ENCODE measurements at places on chromosomes 5 and 9.

DNA sequence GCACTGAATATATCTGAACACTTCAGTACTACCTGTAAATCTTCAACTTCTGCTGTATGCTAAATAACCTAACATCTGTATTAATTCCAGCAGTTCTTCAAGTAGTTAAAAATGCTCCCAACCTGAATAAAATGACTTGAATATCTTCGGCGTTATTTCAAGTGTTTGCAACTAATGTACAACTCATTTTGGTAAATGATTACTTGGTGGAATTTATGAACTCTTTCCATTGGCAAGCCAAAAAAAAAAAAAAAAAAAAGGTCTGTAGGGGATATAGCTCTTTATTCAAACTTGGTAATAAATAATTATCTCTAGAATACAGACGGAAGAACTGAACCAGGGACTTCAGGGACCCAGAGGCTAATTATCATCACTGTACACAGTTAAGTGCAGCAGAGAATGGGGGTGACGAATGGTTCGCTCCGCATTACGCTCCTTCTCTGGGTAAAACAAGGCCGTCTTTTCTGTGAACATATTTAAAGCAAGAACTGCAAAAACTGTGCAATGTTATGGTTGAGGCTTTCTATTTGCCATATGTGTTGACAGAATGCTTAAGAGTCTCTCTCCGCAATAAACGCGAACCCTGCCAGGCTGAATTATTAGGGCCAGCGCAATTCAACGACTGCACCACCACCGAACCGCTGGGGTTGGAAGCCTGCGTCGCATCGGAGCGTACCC is 1.9 kb upstream of the ERBIN start:
- DNase-seq, result no peak

- no peak for DNase-seq
Measured at GRCh38 chr5:110817459-110817858, 78.7 kb downstream of the SLC25A46 start.

DNA sequence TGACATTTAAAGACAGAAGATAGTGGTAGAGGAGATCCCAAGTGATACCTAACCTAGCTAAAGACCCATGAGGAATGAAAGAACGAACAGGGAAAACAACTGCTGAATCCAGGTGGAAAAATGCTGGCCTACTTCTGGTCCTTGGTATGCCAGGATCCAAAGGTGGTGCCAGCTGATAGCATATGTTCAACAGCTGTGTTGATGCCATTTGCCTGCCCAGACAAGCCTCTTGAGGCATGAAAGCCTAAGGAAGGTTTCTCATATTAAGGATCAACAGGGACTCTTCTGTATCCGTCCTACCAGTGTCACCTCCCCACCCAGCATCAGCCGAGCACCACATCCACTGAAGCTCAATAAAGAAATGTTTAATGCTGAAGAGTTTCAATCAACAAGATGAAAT is 225.7 kb upstream of the DMRT1 start:
- no peak for DNase-seq

- DNase-seq, result no peak
Measured at GRCh38 chr5:38576442-38576841, 20.0 kb upstream of the LIFR start.

DNA sequence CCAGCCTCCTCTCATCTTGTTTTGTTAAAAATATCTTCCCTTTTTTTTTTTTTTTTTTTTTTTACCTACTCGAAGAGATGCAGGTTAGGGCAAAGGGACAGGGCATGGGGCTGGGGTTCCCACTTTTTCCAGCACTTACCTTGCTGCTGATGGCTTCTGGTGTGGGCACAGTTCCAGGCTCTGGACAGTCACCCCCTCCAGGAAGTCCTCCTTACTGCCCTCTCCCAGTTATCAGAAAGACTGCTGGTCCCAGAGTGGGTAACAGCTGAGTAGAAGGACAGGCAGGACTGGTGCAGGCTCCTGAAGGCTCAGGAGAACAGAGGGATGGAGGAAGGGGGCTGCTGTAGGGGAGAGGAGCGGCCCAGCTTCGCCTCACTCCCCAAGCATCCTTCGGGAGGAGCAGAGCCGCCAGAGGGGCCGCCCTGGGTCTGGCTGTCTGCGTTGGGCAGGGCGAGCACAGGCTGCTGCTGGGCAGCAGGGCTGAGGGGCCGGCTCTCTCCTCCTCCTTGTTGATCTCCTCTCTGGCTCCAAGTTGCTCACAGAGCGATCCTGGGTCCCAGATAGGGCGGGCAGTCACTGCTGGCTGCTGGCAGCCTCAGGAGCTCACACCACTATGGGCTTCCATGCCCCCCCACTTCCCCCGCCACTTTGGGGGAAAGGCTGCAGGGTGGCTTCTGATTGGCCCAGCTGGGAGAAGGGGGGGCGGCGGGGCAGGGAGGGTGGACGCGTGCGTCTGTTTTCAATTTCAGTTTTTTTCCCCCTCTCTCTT is at the start of gene PDGFRB:
TSS of gene PDGFRB (minus strand) at position 588 of the 769 bp plus-strand sequence. CDS start 18,798 bp downstream, outside the sequence.
- DNase-seq, result peak; percentile 84

- DNase-seq, result no peak
Measured at GRCh38 chr5:68534131-68534940, 318.8 kb downstream of the PIK3R1 start.

GRCh38 chr5:43113546-43113945 is 7.2 kb upstream of the ZNF131 start:
- no peak for DNase-seq

DNA sequence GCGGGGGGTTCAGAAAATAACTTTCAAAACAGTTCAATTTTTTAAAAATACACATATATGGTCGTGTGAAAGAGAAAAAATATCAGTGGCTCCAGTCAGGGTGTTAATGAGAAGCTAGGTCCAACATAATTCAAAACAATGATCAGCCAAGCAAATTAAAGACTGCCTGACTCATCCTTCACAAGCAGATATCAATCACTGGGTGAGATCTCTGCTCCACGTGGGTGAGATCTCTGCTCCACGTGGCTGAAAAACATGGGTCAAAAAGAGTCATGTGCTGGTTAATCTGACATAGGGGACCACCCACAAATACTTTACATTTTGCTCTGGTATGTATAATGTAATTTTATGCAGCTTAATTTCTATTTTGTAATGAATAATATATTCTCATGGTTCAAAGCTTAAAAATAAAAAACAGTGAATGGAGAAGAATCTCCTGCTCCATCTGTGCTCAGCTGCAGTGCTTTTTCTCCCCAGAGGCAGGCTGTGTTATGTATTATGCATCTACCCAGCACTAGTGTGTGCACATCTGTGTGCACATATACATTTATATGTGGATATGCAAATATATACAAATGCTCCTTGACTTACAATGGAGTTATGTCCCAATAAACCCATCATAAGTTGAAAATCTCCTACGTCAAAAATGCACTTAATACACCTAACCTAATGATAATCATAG is 93.1 kb upstream of the S1PR3 start:
- no peak for DNase-seq

- DNase-seq, result no peak
Measured at GRCh38 chr9:3398232-3398648, 127.6 kb downstream of the RFX3 start.

All from ecto neural progenitor cell (in vitro differentiated cells).